GDM1 (cell line): ENCODE measurements at places on chromosomes 4 and X.

- no peak for DNase-seq
Observed at GRCh38 chr4:89416960-89417359, 109.4 kb upstream of the GPRIN3 start.

- DNase-seq = peak; percentile 52
Observed at GRCh38 chr4:87985097-87985886, 9.8 kb downstream of the SPP1 start.

DNA sequence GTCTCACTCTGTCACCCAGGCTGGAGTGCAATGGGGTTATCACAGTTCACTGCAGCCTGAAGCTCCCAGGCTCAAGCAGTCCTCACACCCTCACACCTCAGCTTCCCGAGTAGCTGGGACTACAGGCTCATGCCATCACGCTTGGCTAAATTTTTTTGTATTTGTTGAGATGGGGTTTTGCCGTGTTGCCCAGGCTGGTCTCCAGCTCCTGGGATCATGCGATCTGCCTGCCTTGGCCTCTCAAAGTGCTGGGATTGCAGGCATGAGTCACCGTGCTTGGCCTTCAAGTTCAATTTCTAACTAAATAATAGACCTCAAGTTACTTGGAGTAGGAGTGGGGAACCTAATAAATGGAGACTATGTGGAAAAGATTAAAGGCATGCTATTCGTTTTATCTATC, 48.9 kb downstream of the MND1 start:
- DNase-seq = no peak

DNA sequence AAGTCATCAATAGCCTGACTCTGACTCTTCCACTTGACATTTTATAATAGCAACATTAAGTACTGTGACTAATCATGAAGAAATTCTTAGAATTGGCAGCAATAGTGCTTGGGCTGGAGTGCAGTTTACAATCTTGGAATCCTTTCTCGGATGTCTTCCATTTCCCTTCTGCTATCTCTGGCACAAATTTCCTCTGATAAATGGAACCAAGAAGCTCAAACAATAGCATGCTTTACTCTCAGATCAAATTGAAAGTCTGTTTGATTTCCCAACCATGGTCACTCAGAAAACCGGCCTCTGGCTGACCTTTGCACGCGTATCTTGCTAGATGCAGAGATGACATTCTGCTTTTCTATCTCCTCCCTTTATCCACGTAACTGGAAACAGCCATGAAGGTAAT, 99.0 kb upstream of the SPANXC start:
- DNase-seq = no peak

DNA sequence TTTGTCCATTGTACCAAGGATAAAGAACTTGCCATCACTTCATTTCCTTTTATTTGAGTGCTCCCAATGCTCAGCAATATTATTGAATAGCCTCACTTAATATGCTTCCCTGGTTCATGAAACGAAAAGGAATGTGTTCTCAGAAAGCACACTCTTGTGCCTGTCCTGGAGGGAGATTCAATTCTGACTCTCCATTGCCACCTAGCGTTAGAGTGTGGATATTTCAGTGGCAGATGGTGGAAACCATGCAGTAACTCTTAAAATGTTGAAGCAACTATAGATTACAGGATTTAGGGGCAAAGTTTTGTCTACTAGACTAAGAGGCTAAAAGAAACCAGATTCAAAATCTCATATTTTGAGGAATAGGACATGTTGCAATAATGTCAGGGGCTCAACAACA, 36.0 kb downstream of the GAB3 start:
- DNase-seq = peak; percentile 73

GRCh38 chrX:13013363-13014110, 30.9 kb downstream of the FAM9C start:
- DNase-seq = peak; percentile 11

DNA sequence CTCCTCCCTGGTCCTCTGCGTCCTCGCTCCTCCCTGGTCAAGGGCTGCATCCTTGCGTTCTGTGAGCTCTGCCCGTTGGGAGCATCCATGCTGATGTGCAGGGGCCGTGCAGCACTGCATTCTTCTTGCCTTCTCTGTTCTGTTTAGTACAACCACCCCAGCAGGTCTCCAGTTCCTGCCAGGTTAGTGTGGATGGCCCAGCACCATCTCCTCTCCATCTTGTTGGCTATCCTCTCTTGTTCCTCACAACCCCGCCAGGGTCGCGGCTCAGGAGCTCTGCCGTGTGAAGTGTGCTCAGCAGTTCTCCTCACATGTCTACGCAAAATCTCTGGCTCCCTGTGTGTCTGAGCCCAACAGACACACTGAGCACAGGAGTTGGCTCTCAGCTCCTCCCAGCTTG, 10.4 kb upstream of the MAEA start:
- no peak for DNase-seq

GRCh38 chr4:146442801-146443200, 78.9 kb downstream of the SLC10A7 start:
- DNase-seq = no peak

- no peak for DNase-seq
Observed at GRCh38 chrX:48515842-48516241, 5.8 kb upstream of the EBP start.

DNA sequence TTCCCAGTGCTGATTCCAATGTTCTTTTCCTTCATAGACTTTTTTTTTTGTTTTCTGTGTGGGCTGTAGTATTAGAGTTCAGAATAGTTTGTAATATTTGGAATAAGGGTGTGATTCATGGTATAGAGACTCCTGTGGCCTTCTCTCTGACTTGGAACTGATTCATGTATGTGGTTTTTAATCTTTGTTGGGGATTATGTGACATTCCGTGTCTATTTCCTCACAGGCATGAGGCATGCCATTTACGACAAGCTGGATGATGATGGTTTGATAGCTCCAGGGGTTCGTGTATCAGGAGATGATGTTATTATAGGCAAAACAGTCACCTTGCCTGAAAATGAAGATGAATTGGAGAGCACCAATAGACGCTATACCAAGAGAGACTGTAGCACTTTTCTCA, 44.4 kb downstream of the POLR2B start:
- DNase-seq = no peak

- DNase-seq = no peak
Observed at GRCh38 chrX:101232316-101232715, 12.7 kb downstream of the DRP2 start.

DNA sequence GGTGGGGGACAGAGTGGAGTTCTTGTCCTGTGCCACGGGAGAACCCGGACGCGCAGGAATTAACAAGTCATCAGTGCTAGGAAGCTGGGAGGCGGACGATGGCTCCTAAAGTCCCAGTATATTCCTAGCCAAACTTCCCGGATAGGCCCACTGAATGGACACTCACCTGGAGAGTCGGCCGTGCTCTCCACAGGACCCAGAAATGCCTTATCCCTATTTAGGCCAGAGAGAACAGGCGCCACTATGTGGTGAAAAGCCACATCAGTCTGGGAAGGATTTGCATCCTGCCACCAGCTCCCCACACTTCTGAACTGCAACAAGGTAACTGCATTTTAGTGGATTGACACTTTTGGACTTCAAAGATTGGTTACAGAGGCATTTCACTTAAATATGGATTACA, 1.1 kb downstream of the CFAP299 start:
- no peak for DNase-seq

- peak; percentile 69 for DNase-seq
Observed at GRCh38 chrX:41334363-41335197, 618 bp downstream of the DDX3X start.

DNA sequence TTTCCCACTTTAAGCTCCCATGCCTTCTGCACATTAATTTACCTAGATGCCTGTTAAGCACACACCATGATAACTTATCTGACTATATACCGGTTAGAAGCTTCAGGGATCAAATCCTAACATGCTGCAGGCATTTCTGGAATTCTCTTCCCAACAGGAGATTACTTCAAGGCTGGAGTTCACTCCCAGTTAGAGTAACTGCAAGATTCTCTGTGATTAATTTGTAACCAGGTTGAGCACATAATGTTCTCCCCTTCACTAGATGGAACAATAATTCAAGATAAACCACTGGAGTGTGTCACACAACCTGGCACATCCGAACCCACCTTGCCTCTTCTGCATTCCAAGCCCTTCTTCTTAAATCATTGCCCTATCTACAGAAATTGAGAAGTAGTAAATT, 11.8 kb upstream of the UGT2A3 start:
- no peak for DNase-seq

DNA sequence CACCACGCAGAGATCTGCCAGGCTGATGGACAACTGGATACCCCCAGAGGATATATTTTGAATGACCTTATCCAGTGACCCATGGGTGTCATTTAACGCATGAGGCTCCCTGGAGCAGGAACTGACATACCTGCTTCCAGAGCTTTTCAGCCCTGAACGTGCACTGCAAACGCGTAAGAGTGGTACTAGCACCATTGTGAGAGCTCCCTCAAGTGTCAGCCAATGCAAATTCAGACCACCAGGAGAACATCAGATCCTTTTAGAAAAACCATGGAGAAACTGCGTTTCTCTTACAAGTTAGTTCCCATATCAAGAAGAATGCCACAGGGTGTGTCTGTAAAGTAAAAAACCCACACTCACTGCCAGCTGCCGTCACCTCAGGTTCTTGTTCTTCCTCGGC, 7.3 kb downstream of the TREX2 start:
- DNase-seq = no peak

DNA sequence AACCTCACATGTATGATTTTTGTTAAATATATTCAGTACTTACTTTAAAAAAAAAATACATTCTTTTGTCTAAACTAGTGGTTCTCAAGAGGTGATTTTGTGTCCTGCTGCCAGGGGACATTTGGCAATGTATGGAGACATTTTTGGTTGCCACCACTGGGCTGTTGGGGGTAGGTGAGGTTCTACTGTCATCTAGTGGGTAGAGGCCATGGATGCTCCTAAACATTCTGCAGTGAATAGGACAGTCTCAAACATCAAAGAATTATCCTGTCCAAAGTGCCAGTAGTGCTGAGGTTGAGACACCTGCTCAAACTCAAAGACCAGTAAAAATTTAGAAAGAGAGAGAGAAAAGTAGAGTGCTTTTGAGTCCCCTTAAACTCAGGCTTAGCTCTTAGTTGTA, 32.9 kb upstream of the PGM2 start:
- peak; percentile 2 for DNase-seq

GRCh38 chr4:41935652-41936021, 408 bp downstream of the TMEM33 start:
- DNase-seq = no peak

DNA sequence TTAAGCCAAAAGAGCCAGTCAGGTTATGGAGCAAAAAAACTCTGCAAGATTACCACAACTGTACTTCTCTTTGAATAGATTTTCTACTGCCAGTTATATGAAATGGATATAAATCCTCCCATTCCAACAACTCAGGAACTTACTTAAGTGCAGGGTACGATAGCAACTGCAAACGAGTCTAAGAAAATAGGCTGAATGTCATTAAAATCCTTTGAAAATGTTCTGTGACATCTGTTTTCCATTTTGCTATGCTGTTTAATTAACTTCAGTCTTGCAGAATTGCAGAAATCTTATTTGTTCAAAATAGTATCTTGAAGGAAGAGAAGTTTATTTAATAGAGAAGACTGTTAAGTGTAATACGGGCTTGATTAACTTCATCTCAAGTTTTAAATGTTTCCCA, 243.8 kb downstream of the PALLD start:
- DNase-seq = no peak

DNA sequence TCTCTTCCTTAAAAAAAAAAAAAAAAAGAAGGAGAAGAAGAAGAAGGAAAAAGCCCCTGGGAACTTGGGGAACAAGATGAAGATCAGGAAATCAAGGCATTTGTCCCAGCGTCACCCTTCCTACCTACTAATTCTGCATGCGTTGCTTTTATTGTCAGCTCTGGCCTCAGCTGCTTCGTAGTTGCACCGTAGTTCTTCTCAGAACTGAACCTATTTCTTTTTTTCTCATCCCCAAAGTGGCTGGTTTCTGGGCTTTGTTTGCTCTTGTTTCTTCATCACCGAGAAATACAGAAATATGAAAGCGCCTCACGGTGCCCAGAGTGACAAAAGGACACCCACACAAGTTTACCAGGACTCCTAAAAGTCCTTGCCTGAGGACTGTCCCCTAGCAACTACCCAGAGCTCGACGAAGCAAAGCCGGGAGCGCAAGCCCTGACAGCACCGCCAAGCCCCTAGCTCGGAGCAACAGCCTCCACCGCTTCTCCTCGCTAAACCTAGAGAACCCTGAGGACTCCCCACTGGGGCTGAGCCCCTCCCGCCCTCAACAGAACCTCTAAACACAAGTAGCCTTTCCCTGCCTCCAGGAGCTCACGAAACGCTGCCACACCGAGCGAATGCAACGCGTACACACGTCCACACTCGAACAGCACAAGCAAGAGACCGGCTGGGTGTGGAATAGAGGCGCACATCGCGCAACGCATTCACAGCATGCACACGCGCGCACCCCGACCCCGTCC, 710 bp downstream of the PRKG2 start:
- no peak for DNase-seq

GRCh38 chr4:41696131-41696530, 52.4 kb downstream of the PHOX2B start:
- DNase-seq = no peak

DNA sequence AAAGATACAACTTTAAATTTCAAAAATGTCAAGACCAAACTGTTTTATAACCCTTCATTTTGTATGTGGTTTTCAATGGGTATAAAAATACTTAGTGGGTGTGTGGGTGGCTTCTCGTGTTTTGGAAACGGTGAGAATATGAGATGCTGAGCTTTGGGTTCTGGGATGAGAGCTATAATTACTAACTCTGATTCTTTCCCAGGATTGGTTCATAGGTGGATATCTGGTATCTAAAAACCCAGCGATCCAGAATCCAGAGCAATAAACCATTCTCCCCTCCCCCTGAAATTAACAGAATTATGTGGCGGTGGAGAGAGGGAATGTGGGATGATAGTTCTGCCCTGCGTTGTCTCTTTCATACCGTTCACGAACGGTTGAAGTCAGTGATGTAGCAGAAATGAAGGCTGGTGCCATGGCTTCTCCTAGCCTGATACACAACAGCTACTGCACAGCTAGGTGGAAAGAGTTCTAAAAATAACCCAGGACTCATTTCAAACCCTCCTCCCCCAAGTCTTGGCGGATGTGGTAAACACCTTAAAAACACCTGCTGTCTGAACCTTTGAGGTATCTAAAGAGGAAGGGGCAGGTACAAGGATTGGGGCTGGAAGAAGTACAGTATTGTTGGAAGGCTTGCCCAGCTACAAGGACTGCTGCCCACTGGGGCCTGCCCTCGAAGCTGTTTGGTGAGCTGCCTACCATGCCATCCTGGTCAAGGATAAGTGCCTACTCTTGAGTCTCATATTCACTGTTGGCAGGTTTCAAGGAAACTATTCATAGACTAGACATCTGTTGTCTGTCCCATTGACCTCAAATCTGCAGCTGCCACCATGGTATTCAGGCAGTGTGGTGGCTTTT, 44.5 kb downstream of the SEPTIN11 start:
- DNase-seq = no peak

GRCh38 chr4:87050596-87050995, 115.8 kb downstream of the AFF1 start:
- no peak for DNase-seq

DNA sequence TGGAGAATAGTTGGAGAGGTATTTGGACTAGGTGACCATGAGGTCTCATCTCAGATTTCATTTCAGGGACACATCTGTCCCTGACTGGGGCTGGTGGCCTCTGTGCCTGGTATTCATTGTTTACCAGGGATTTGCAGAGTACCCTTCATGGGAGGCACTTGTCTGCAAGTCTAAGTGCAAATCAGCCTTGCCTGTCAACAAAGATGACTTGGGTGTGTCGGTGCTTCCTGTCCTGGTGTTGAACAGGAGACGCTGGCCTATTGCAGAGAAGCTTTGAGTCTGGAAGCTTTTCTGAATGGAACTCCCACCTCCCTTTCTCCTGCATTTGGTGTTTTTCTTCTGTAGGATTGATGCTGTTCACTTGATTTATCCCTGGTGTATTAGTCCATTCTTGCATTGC, 104.1 kb downstream of the TNIP2 start:
- no peak for DNase-seq

- no peak for DNase-seq
Observed at GRCh38 chr4:76011700-76012387, 4.5 kb upstream of the CXCL9 start.
